ENCODE measurements at places on chromosomes 1 and 21.

- DNase-seq, result no peak
- no peaks in the 10 kb centered on the region for H3K36me3 ChIP-seq
- no peaks in the 10 kb centered on the region for H3K4me1 ChIP-seq
- H3K27ac ChIP-seq, result no peak overlapping the region
- no peak overlapping the region for H3K4me3 ChIP-seq
These were observed 528.6 kb downstream of the LTN1 start for GRCh38 chr21:28464095-28464494.

GRCh38 chr1:66723985-66724384 lies 28.3 kb upstream of the DYNLT5 start:
- H3K4me1 ChIP-seq, result no peaks in the 10 kb centered on the region
- no peaks in the 10 kb centered on the region for H3K36me3 ChIP-seq

DNA sequence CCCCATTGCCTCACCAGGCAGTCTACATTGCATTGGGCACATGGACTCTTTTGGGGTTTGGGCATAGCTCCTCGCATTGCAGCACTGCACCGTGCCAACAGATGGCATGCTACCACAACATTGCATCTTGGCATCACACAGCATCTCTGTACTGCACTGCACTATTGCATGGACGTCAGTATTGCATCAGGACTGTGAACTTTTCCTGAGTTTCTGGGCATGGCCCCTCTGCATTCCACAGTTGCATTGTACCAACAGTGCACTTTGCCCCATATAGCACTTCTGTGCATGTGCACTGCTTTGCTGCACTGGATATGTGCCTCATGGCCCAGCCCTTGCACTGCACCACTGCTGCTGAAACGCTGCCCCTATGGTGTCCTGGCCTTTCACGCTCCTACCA lies 9.6 kb downstream of the PTPRU start:
- no peak overlapping the region for H3K27ac ChIP-seq
- H3K4me3 ChIP-seq, result no peak overlapping the region
- H3K36me3 ChIP-seq, result no peaks in the 10 kb centered on the region
- H3K27me3 ChIP-seq, result no peaks in the 10 kb centered on the region
- no peak for DNase-seq

- H3K27ac ChIP-seq, result no peak overlapping the region
- no peaks in the 10 kb centered on the region for H3K4me1 ChIP-seq
- no peaks in the 10 kb centered on the region for H3K36me3 ChIP-seq
- H3K4me3 ChIP-seq, result no peak overlapping the region
These were observed 362.4 kb upstream of the KAZN start for GRCh38 chr1:14236097-14236496.

GRCh38 chr1:5821540-5822176 lies 170.6 kb downstream of the NPHP4 start:
- no peaks in the 10 kb centered on the region for H3K27me3 ChIP-seq
- no peaks in the 10 kb centered on the region for H3K4me1 ChIP-seq
- H3K4me3 ChIP-seq, result no peak overlapping the region
- no peak for DNase-seq

DNA sequence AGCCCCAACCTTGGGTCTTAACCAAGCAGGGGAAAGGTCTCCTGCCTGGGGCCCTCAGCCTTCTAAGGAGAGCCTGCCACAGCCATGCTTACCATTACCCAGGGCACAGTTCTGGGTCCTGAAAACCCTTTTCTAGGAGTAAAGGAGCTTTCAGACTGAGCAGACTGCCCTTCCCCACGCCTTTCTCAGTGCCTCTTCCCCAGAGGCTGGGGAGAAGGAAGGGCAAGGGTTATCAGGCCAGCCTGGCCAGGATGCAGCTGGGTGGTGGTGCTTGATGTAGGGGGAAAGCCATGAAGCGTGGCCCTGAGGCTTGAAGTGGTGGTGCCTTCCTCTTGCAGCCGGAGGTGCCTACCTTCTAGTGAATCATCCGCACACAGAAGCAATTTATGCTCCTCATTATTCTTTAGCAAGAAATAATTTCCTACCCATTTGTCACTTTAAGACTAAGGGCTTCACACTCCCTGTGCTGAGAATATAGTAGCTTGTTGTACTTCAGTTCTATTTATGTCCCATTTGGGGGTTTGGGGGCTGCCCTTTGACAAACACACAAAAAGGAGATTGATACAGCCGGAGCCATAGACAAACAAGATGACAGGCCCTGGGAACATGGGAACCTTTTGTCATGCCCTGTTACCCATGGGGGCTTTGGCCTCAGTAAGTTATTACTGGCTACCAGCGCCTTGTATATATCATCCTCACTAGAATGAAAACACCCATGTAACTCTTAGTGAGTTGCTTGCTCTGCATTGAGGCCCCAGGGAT lies 40.7 kb downstream of the MAN1C1 start:
- H3K36me3 ChIP-seq, result no peaks in the 10 kb centered on the region
- H3K4me1 ChIP-seq, result no peaks in the 10 kb centered on the region
- H3K4me3 ChIP-seq, result no peak overlapping the region
- H3K27ac ChIP-seq, result no peak overlapping the region
- DNase-seq, result no peak
- H3K27me3 ChIP-seq, result no peaks in the 10 kb centered on the region

DNA sequence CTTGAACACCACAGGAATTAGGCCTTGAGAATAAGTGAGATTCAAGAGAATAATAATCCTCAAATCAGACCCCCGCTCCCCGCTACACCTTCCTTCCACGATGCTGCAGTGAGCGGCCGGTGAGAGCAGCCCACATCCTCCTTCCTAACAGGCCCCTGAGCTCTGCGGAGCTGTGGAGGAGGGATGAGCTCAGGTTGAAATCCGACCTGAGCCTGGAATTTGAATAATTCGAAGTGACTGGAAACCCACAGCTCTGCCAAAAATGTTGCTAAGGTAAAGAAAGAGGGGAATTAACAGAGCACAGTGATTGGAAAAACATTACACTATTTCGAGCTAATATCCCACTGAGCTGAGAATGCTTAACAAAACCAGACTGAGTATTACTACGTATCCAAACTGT lies 90.0 kb downstream of the URB2 start:
- H3K4me1 ChIP-seq, result no peaks in the 10 kb centered on the region
- no peaks in the 10 kb centered on the region for H3K36me3 ChIP-seq
- DNase-seq, result peak; percentile 93

DNA sequence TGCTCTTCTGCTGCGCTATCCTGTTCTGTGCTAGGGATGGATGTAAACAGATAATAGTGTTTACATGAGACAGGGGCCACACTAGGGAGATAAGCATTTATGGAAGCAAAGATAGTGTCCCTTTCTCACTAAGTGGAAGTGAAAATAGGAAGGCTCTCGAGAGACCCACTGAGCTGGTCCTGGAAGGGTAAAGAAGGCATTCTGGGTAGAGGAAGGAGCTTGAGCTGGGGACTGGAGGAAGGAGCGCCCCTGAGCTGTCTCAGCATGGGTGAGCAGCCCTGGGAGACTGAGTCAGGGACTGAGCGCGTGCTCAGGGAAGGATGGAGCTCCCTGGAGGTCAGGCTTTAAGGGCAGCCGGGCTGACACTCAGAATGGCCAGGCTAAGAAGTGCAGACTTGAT lies 93.3 kb downstream of the IGSF21 start:
- H3K36me3 ChIP-seq, result no peaks in the 10 kb centered on the region
- DNase-seq, result no peak
- no peaks in the 10 kb centered on the region for H3K27me3 ChIP-seq
- H3K4me1 ChIP-seq, result peaks cover 5% of the 10 kb centered on the region

DNA sequence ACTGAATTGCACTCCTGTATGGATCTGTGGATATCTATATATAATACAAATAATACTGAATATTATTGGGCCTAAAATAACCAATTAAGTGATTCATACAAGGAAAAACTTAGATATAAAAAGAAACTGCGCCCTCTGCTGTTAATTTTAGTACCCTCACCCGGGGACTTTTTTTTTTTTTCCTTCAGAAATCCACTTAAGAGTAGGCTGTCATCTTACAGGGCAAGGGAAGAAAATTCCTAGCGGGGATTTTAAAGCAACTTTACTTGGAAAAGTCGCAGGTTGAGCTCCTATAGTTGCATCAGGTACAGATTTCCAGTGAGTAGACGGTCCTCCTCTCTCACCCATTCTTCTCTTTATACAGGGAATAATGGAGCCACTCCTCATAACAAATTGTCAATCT lies 1.3 kb downstream of the NTNG1 start:
- H3K36me3 ChIP-seq, result no peaks in the 10 kb centered on the region
- peak; percentile 69 for DNase-seq
- no peak overlapping the region for H3K27ac ChIP-seq
- no peaks in the 10 kb centered on the region for H3K27me3 ChIP-seq
- peaks cover 5% of the 10 kb centered on the region for H3K4me1 ChIP-seq

GRCh38 chr1:96562094-96562493 lies 159.5 kb upstream of the PTBP2 start:
- no peaks in the 10 kb centered on the region for H3K27me3 ChIP-seq
- no peak overlapping the region for H3K27ac ChIP-seq
- H3K36me3 ChIP-seq, result no peaks in the 10 kb centered on the region
- no peak for DNase-seq
- H3K4me1 ChIP-seq, result no peaks in the 10 kb centered on the region

DNA sequence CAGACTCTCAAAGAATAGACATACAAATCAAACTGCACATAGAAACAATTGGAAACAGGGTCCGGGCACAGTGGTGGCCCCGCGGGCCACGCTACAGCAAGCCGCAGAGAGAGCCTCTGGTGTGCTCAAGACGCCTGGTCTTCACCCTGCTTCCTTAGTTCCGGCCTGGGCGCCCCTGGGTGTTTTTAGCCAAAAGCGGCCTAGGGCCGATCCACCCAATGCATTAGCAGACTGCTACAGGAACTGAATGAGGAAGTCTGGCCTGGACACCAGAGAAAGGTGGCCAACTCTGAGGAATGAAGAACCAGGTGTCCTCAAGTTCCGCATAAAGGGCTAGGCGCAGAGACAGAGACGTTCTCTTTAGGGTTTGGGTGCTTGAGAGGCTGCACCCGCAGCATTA lies 1.7 kb downstream of the PRRX1 start:
- H3K27ac ChIP-seq, result no peak overlapping the region
- H3K36me3 ChIP-seq, result no peaks in the 10 kb centered on the region
- H3K27me3 ChIP-seq, result peaks cover 84% of the 10 kb centered on the region
- peaks cover 2% of the 10 kb centered on the region for H3K4me1 ChIP-seq

GRCh38 chr1:48790397-48790796 lies 13.7 kb upstream of the BEND5 start:
- no peaks in the 10 kb centered on the region for H3K27me3 ChIP-seq
- no peak overlapping the region for H3K27ac ChIP-seq
- DNase-seq, result no peak
- H3K4me3 ChIP-seq, result no peak overlapping the region

DNA sequence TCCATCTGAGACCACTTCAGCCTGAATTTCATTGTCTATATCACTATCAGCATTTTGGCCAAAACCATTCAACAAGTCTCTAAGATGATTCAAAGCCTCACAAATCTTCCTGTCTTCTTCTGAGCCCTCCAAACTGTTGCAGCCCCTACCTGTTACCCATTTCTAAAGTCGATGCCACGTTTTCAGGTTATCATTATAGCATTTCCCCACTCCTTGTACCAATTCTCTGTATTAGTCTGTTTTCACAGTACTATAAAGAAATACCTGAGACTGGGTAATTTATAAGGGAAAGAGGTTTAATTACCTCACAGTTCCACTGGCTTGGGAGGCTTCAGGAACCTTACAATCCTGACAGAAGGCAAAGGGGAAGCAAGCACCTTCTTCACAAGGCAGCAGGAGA lies 158.8 kb downstream of the PTPRC start:
- no peak for DNase-seq
- H3K4me1 ChIP-seq, result no peaks in the 10 kb centered on the region
- no peaks in the 10 kb centered on the region for H3K27me3 ChIP-seq
- no peak overlapping the region for H3K4me3 ChIP-seq
- no peak overlapping the region for H3K27ac ChIP-seq

- no peak overlapping the region for H3K27ac ChIP-seq
- no peaks in the 10 kb centered on the region for H3K4me1 ChIP-seq
- H3K27me3 ChIP-seq, result no peaks in the 10 kb centered on the region
- DNase-seq, result no peak
- peaks cover 3% of the 10 kb centered on the region for H3K36me3 ChIP-seq
- no peak overlapping the region for H3K4me3 ChIP-seq
These were observed 75.6 kb upstream of the ADAM30 start for GRCh38 chr1:119971710-119972570.

DNA sequence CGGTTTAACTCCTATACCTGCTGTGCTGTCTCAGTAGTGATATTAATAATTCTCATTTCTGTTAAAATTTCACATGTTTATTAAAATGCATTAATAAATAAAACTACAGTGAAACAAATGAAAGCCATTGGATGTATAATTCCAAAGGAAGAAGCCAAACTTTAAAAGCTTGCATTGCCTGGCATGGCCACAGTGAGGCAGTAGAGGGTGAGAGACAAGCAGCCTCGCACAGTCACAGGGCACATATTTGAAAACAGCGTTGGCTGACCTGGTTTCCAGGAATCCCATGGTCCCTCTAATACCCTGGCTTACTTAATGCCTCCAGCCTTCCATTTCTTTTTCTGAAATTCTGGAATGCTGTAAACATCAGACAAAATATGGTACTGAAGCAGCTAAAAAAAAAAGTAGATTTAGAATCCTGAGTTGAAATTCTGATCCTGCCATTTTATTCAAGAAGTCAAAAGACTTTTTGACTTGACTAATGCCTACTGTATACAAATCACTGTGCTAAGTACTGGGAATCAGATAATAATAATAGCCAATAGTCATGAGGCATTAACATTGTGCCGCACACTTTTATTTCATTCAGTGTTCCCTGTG lies 6.7 kb upstream of the RNASEL start:
- H3K4me1 ChIP-seq, result no peaks in the 10 kb centered on the region
- H3K27ac ChIP-seq, result no peak overlapping the region
- peaks cover 11% of the 10 kb centered on the region for H3K36me3 ChIP-seq
- H3K4me3 ChIP-seq, result no peak overlapping the region

DNA sequence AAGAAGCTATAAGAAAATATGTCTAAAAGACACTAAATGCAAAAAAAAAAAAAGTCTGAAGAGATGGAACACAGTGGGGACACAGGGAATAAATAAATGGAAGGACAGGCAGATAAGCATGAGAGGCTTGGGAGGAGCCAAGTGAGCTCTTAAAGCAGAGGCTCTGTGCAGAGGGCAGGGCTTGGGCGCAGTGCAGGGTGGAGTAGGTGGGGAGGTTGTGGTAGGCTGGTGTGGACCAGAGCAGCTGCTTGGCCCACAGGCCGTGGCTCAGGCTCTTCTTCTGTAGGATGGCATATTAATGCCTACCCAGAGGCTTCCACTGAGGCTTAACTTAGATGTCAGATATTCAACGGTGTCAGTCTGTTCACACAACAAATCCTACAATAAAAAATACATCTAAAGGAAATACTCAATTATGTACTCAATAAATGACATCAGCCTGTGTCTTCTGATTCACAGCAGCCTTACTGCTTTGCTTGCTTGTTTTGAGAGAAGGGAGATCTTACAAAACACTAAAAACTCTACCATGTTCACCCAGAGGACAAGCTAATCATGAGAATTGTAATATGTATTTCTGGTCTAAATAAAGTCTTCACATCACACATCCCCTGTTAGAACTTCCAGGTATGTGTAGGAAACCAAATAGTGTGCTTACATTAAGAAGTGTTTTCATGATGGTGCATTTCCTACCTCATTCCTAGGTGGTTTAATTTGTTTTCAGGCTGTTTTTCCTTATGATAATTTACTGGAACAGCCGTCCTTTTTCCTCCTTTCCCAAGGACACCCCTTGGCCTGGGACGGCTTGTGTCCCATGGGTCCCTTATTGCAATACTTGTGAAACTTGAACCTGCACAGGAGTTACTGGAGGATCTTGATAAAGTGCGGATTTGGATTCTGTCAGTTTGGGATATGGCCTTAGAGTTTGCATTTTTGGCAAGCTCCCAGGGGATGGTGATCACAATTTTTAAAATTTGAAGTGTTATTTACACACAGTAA lies 24.9 kb downstream of the DIP2A start:
- H3K4me1 ChIP-seq, result no peaks in the 10 kb centered on the region
- no peak overlapping the region for H3K27ac ChIP-seq
- H3K36me3 ChIP-seq, result no peaks in the 10 kb centered on the region
- H3K27me3 ChIP-seq, result no peaks in the 10 kb centered on the region
- no peak for DNase-seq

All from mesendoderm (in vitro differentiated cells).